Bronchial epithelial cell (primary cell): ENCODE measurements at places on chromosomes 2 and 18. TPM values are rescaled to one million over a fixed set of nuclear protein-coding genes. Genes with fewer than 3 reads are reported as not detected.

CPO gene
- 0.13 TPM in 1 of 2 replicates, not detected in the other for total RNA-seq

GRCh38 chr2:73611867-73612266 is 30.4 kb downstream of the NAT8 start:
- DNase-seq = peak; percentile 72

DNA sequence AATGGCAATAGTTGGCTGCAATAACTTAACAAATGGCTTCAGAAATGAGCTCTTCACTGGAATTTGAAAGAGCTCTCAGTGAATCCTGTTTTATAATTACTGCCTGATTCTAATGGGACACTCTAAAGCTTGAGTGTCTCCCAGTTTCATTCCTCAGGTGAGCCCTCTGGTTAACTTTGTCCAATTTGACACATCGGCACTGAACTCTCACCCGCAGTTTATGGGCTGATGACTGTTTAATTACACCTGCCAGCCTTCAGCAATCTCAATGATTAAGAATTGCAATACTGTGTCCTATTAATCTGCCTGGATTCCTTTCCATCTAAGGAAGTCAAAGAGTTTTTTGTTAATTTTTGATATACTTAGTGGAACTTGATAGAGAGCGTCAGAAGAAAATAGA is 110.7 kb upstream of the NABP1 start:
- DNase-seq = no peak

DNA sequence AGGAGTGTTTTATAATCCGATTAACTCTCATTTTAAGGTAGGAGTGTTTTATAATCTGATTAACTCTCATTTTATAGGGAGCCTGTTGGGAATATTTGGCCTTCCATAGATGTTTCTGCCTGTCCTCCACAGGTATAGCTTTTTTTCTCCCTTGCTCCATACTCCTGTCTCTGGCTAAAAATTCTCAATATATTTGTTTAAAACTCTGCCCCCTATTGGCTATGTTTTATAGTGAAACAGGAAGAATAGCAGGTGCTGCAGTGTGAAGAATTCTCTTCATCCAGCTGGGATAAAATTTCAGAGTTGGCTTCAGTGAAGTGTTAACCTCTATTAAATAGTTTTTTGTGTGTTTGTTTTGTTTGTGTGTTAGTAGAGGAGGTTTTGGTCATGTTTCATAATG is 1046.0 kb upstream of the TMEFF2 start:
- peak; percentile 8 for DNase-seq

DNA sequence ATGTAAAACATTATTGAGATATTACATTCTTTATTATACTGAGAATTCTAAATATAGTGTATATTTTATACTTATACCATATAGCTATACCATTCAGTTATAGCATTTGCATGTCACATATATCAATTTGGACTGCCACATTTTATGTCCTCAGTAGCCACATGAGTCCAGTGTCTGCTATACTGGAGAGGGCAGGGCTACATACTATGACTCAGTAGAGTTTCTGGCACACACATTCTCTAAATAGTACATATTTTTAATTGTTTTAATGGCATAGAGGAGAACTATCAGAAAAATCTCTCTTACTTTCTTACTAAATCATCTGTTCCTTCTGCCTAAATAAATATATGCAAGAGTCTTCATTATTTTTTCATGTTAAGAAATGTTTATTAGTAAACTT is 55.4 kb upstream of the COL5A2 start:
- peak; percentile 32 for DNase-seq

NMUR1 gene
- not detected in 2 replicates for total RNA-seq

ZNF804A gene
- not detected in 2 replicates for total RNA-seq

DNA sequence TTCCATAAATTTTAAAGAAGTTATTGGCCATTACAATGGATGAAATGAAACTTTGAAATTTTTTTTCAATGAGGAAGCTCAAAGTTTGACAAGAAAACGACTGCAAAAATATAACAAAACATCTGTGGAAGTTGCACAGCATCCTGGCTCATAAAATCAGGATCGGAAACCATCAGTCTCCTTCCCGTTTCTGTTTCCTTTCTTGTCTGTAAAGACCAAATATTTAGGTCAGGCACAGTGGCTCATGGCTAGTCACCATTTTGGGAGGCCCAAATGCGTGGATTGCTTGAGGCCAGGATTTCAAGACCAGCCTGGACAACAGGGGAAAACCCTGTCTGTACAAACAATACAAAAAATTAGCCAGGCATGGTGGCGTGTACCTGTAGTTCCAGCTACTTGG is 27.6 kb upstream of the SSB start:
- no peak for DNase-seq

GRCh38 chr2:199144036-199144435 is 313.7 kb downstream of the SATB2 start:
- no peak for DNase-seq

- no peak for DNase-seq
These were observed 111.5 kb upstream of the EPC2 start for GRCh38 chr2:148533004-148533403.

NT5C1B gene
- total RNA-seq = not detected in 2 replicates

- no peak for DNase-seq
These were observed 228.3 kb downstream of the LDLRAD4 start for GRCh38 chr18:13446610-13447461.

- no peak for DNase-seq
These were observed 151.5 kb downstream of the UPP2 start for GRCh38 chr2:158253170-158253569.

L3MBTL4 gene
- under 0.01 and 1.0 TPM in 2 replicates for total RNA-seq
